ENCODE measurements at places on chromosomes 5 and 9.

DNA sequence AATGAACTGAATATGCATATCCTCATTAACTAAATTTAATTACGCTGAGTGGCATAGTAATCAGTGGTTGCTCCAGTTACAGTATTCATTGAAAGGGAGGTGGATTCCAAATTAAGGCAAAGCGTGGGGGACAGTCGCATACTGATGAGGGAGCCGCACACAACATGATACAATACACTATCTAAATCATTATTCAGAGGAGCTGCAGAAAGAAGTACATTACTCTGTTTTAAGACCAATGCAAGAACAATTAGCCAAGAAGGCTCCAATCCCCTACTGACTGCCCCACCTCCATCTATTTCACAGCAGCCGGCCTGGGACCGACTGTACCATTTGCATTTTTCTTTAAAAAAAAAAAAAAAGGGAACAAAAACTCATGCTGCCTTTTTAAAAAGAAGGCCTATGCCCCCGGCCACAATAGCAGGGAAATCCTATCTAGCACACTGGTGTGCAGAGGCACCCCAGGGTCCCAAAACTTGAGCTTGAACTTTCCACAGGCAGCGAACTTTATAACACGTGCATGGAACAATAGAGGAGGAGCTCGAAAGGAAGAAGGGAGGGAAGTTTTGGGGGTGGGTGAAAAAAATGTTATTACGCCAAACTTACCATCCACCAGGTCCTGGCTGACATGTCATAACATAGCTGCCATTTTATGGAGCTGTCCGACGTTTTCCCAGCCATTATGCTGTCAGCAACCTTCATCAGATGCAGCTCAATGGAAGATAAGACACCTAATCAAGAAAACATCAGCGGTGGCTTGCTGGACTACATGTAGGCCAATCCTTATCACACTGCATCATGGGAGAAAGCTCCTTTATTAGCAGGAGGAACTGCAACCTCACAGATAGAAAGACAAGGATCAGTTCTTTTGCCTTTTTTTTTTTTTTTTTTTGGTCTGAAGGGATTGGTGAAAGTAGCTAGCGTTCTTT lies 161.6 kb downstream of the ZDHHC21 start:
- no peak for DNase-seq

DNA sequence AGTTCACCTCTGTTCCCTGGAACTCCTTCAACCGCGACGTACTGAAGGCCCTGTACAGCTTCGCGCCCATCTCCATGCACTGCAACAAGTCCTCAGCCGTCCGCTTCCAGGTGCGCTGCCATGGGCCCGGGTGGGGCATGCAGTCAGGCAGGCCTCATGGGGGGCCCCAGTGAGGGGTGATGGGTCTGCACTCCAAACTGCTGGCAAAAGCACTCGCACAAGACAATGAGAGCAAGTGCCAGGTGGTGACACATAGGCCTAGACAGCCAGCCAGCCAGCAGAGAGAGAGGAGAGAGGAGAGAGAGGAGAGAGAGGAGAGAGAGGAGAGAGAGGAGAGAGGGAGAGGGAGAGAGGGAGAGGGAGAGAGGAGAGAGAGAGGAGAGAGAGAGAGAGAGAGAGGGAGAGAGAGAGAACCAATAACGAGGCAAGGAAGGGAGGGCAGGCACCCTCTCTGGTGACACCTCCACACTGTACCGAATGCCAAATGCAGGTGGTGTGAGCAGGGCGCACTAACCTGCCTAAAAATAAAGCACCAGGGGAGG lies 21.0 kb downstream of the DBH start:
- no peak for DNase-seq

DNA sequence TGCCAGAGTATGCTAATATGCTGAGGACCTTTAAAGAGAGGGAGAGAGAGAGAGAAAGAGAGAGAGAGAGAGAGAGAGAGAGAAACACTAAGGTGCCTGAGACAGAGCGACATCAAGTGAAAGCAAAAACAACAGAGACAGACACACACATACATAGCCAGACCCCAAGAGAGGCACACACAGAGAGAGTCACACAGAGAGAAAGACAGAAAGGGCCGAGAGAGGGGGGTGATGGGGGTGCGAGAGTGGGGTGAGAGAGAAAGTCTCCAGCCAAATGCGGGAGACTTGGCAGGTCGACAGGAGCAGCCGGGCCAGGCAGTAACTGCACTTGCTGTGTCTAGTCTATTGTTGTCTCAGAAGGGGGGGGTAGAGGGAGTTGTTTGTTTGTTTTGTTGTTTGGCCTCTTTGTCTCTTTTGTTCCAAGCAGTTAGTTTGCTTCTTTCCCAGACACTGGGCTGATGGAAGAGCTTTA lies 30.1 kb upstream of the NFIB start:
- DNase-seq: no peak

- DNase-seq: no peak
Observed at GRCh38 chr9:116877072-116877471, 190.0 kb downstream of the TRIM32 start.

DNA sequence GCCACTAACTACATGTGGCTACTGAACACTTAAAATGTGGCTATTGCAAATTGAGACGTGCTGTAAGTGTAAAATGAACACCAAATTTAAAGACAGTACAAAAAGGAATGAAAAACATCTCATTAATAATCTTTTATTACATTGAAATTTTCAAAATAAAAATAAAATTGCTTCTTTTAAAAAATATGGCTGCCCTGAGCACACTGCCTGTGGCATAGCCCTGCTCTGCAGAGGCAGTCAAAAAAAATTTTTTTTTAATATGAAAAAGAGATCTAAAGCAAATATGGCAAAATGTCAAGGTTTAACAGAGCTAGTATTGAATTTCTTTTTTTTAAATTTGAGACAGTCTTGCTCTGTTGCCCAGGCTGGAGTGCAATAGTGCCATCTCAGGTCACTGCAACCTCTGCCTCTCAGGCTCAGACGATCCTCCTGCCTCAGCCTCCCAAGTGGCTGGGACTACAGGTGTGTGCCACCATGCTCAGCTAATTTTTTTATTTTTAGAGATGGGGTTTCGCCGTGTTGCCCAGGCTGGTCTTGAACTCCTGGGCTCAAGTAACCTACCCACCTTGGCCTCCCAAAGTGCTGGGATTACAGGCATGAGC lies 25.6 kb downstream of the CARNMT1 start:
- no peak for DNase-seq

DNA sequence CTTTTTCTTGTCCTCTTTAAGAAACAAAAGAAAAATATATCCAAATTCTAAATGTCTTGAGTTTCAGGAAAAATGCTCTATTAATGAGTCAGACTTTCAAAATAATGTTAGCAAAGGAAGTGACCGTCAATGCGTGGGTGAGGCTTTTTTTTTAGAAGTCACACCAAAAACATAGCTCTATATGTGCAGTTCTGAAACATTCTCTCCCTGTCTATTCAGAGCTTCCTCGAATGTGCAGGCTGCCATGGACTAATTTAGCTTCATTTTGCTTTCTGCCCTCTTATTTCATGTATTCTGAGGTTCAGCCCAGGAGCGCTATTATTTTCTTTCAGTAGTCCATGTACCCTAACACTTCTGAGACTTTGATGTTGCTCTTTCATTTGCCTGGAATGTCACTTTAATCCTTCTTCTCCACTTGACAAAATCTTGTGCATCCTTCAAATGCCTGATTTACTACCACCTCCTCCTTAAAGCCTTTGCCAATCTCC lies 72.5 kb upstream of the RASA1 start:
- peak; percentile 38 for DNase-seq

DNA sequence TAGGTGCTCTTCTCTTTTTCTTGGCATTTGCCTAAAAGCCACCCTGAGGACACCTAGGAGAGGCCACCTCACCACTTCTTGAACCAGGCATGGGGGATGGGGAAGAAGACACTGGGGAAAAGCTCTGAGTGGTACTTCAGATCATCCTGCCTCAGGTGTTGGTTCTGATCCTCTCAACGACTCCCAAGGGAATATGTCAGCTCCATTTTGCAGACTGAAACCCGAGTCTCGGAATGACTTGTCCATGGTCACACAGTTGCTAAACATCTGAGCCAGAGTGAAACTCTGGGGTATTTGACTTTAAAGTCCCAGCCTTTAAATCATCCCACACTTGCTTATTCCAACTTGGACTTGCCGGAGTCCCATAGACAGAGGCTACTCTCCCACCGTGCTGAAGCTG lies 120.6 kb upstream of the GABRP start:
- no peak for DNase-seq

GRCh38 chr9:4985386-4986266 lies 554 bp downstream of the JAK2 start:
- DNase-seq: no peak
